Fibroblast of lung (primary cell): ENCODE measurements at places on chromosomes 5 and 9.

DNA sequence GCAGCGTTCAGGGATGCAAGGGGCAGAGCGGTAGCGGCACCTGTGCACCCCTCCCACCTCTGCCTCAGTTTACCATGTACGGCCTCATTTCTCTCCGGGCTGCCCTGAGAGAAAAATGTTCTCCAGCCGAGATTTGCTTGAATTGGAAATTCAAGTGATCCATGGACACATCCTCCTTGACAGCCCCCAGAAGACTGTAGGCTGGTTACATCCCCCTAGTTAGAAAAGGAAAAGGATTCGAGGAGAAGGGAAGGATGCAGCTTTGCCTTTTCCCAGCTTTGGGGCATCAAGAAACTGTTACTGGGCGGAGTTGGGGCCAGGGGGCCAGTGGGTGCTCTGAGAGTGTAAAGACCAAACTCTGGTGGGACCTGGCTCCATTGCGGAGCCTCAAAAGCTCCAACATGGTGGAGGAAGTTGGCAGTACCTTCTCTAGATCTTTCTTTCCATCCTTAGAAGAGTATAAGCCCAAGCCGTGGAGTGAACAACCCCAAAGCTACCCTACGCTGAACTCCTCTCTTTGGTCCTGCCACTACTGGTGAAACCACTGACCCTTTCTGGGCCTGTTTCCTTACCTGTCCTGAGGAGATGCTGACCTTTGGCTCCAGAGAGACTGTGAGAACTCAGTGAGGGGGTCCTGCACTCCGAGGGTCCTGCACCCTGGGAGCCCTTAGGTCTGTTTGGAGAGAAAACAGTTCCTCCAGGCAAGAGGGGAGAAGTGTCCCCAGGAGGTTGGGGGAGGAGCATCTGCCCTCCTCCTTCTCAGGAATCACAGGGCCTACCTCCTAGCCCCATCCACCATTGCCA, 1.0 kb upstream of the BARX1 start:
- no peak overlapping the region for H3K27ac ChIP-seq
- no peaks in the 10 kb centered on the region for H3K4me1 ChIP-seq
- H3K36me3 ChIP-seq, result no peaks in the 10 kb centered on the region

DNA sequence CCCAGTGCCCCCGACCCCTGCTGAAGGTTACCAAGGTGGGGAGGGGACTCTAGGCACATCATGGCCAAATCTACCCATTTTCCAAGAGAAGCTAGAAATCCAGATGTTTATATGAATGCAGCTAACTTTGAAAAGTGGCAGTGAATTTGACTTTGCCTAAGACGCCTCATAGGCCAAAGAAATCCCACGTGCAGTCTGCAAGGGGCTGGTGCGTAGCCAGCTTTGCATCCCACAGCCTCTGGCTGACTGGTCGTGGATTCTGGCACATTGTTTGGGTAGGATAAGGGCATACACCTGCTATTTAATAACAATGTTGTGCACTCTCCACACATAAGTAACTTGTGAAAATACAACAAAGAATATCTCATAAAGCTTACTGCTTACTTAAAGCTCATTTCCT, 3.5 kb upstream of the GADD45G start:
- peaks cover 2% of the 10 kb centered on the region for H3K4me1 ChIP-seq
- no peaks in the 10 kb centered on the region for H3K36me3 ChIP-seq
- no peak for DNase-seq
- peaks cover 2% of the 10 kb centered on the region for H3K27me3 ChIP-seq
- H3K27ac ChIP-seq, result no peak overlapping the region

DNA sequence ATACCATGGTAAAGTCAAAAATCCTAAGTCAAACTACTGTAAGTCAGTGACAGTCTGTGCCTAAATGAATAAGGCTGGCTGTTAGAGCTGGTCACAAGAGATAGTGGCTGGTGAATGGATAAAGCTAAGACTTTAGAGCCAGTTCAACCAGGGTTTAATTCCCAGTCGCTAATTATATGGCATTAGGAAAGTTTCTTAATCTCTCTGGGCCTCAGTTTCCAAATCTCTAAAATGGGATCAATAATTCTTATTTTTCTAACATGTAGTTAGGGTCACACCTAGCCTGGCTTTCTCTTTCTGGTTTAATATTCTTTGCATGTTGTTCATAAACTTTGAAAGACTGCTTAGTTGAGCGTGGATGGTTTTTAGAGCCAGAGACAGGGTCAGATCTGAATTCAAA, 64.8 kb downstream of the SMIM15 start:
- H3K4me1 ChIP-seq, result no peaks in the 10 kb centered on the region
- no peak for DNase-seq
- H3K27ac ChIP-seq, result no peak overlapping the region
- H3K36me3 ChIP-seq, result no peaks in the 10 kb centered on the region
- no peaks in the 10 kb centered on the region for H3K27me3 ChIP-seq

DNA sequence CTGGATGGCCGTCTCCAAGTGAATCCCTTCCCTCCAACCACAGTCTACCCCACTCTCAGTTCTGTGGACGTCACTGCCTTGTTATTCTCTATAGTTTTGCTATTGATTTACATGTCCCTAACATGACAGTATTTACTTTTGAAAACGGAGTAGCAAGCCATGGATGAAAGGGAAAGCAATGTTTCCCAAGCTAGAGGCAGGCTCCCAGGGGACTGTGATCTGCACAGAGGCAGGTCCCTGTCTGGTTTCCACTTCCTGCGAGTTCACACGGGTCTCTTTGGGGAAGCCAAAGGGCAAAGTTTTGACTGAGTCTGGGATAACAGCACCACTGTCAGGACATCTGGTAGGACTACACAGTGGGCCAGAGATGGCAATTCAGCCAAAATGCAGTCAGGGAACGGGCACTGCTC, 12.7 kb downstream of the C9orf153 start:
- H3K4me3 ChIP-seq, result no peak overlapping the region
- H3K27ac ChIP-seq, result no peak overlapping the region

GRCh38 chr5:98424681-98425450, 348.6 kb upstream of the RGMB start:
- no peaks in the 10 kb centered on the region for H3K27me3 ChIP-seq
- no peaks in the 10 kb centered on the region for H3K36me3 ChIP-seq
- no peak overlapping the region for H3K4me3 ChIP-seq
- H3K27ac ChIP-seq, result peak overlapping the region; percentile 59
- DNase-seq, result peak; percentile 46

DNA sequence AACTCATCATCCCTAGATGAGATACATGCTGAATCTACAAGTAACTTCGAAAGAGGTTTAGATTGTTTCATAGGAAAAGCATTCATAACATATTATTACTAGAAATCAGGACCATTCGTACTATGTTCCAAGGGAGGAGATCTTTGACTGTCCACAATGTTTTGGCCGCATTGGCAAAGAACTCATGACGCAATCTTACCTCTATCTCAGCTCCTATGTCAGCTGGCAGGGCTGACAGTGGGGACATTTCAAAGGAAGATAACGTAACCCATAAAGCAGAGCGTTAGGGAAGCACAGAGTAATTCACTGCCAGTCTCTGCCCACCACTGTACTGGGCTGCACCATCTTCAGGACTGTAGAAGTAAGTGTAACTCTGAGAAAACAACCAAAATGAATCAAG, 69.7 kb downstream of the EFNA5 start:
- H3K4me3 ChIP-seq, result no peak overlapping the region
- no peaks in the 10 kb centered on the region for H3K27me3 ChIP-seq
- H3K36me3 ChIP-seq, result no peaks in the 10 kb centered on the region
- peaks cover 5% of the 10 kb centered on the region for H3K4me1 ChIP-seq
- DNase-seq, result no peak
- H3K27ac ChIP-seq, result no peak overlapping the region

- H3K27me3 ChIP-seq, result no peaks in the 10 kb centered on the region
- peaks cover 3% of the 10 kb centered on the region for H3K36me3 ChIP-seq
- DNase-seq, result no peak
- peak overlapping the region; percentile 37 for H3K27ac ChIP-seq
- H3K4me1 ChIP-seq, result peaks cover 10% of the 10 kb centered on the region
These were observed 20.8 kb downstream of the TMEM245 start for GRCh38 chr9:109098960-109099308.

GRCh38 chr5:53568871-53569270, 8.4 kb downstream of the NDUFS4 start:
- no peak overlapping the region for H3K4me3 ChIP-seq
- no peaks in the 10 kb centered on the region for H3K36me3 ChIP-seq
- H3K27me3 ChIP-seq, result no peaks in the 10 kb centered on the region
- DNase-seq, result no peak

- DNase-seq, result no peak
- H3K4me3 ChIP-seq, result no peak overlapping the region
- H3K36me3 ChIP-seq, result no peaks in the 10 kb centered on the region
- H3K4me1 ChIP-seq, result peaks cover 8% of the 10 kb centered on the region
- no peak overlapping the region for H3K27ac ChIP-seq
These were observed 2.5 kb downstream of the C1QTNF2 start for GRCh38 chr5:160367885-160368284.

DNA sequence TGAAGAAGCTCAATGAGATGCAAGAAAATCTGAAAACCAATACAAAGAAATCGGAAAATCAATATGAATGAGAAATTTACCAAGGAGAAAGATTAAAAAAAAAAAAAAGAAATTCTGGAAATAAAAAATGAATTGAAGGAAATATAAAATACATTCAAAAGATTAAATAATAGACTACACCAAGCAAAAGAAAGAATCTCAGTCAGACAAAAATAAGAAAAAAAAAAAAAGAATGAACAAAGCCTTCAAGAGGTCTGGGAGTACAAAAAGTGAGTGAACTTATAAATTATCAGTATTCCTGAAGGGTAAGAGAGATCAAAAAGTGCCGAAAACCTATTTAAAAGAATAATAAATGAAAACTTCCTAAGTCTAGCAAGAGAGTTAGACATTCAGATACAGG, 14.9 kb downstream of the CPLANE1 start:
- no peaks in the 10 kb centered on the region for H3K4me1 ChIP-seq
- peaks cover 3% of the 10 kb centered on the region for H3K36me3 ChIP-seq
- H3K27ac ChIP-seq, result no peak overlapping the region

DNA sequence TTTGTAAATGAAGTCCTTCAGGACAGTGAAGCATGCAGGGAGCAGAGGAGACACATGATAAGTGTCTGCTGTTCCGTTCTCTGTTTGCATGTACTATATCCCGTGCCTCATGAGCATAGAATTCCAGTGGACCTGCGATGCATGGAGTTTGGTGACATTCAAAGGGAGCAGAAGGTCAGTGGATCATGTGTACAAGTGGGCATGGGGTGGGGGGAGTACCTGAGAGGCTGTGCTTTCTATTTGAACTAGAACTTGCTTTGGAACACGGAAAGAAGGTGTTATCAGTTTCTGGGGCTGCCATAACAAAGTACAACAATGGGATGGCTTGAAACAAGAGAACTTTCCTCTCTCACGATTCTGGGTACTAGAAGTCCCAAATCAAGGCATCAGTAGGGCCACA, 5.1 kb upstream of the CCNJL start:
- peaks cover 4% of the 10 kb centered on the region for H3K27me3 ChIP-seq
- no peak for DNase-seq
- H3K27ac ChIP-seq, result no peak overlapping the region

- no peaks in the 10 kb centered on the region for H3K27me3 ChIP-seq
- no peak for DNase-seq
- no peak overlapping the region for H3K27ac ChIP-seq
- H3K4me3 ChIP-seq, result no peak overlapping the region
These were observed 387.7 kb upstream of the IRX4 start for GRCh38 chr5:2270467-2270866.

DNA sequence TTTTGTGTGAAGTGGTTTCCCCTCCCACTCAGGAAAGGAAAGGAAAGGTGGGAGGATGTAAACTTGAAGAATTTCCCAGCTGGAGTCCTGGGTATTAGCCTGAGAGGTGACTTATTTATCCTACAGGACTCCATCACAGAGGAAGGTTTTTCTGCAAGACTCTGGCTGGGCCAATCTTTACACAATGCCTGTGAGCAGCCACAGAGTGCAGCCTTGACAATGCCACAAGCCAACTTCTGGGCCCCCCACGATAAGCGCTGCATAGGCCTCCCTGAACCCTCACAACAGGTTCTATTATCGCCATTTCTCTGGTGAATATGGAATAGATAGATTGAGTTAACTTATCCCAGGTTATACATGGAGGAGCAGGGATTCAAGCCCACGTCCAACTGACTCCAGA, 12.4 kb downstream of the TTC39B start:
- no peak for DNase-seq
- no peaks in the 10 kb centered on the region for H3K27me3 ChIP-seq
- peaks cover 14% of the 10 kb centered on the region for H3K4me1 ChIP-seq
- no peak overlapping the region for H3K4me3 ChIP-seq

- H3K27ac ChIP-seq, result no peak overlapping the region
- no peak overlapping the region for H3K4me3 ChIP-seq
- H3K36me3 ChIP-seq, result peaks cover 30% of the 10 kb centered on the region
- H3K27me3 ChIP-seq, result no peaks in the 10 kb centered on the region
These were observed 207.5 kb upstream of the OTULINL start for GRCh38 chr5:14374100-14374499.

- H3K36me3 ChIP-seq, result no peaks in the 10 kb centered on the region
- no peak overlapping the region for H3K27ac ChIP-seq
- H3K4me3 ChIP-seq, result no peak overlapping the region
- no peak for DNase-seq
- no peaks in the 10 kb centered on the region for H3K27me3 ChIP-seq
- H3K4me1 ChIP-seq, result no peaks in the 10 kb centered on the region
These were observed 178.1 kb downstream of the SLF1 start for GRCh38 chr5:94796586-94796985.

DNA sequence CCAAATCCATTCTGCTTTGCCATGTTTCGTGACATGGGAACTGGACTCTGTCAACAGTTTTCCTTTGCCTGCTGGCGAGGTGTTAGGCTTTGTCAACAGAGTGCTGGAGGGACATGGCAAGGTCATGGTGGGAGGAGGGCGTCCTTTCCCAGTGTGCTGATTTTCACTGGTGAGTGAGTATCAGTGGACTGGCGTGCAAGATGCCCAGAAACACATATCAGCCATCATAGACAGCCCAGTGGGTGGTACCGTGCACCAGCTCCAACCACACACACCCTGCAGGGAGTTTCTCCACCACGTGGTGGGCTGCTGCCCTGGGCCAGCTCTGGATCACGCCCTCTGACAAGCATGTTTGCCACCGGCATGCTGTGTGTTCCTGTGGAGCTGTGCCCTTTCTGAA, 50.0 kb upstream of the ABL1 start:
- H3K27me3 ChIP-seq, result no peaks in the 10 kb centered on the region
- H3K4me1 ChIP-seq, result peaks cover 18% of the 10 kb centered on the region
- H3K4me3 ChIP-seq, result no peak overlapping the region
- no peak overlapping the region for H3K27ac ChIP-seq

DNA sequence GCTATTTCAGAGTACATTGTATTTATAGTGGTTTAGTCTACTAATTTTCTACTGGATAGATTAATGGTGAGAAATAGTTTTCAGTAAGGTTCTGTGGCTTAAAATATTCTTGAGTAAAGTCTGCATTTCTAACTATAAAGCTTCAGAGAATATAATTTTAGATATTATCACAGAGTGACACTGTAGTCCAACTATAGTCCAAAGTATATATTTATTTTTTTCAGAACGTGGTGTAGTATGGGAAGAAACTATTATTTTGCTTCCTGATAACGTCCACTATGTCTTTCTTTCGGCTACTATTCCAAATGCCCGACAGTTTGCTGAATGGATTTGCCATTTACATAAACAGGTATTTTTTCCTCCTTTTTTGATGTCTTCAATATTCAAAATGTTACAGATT, 35.3 kb downstream of the MTREX start:
- no peak overlapping the region for H3K4me3 ChIP-seq
- no peak for DNase-seq
- H3K36me3 ChIP-seq, result peaks cover 5% of the 10 kb centered on the region
- no peaks in the 10 kb centered on the region for H3K4me1 ChIP-seq

- peak; percentile 39 for DNase-seq
- H3K4me3 ChIP-seq, result peak overlapping the region; percentile 100
- H3K36me3 ChIP-seq, result peaks cover 16% of the 10 kb centered on the region
- no peaks in the 10 kb centered on the region for H3K27me3 ChIP-seq
- H3K4me1 ChIP-seq, result peaks cover 6% of the 10 kb centered on the region
- H3K27ac ChIP-seq, result peak overlapping the region; percentile 98
These were observed 640 bp downstream of the SURF4 start for GRCh38 chr9:133375116-133375723.
